ENCODE measurements at places on chromosomes 6 and 20.

GRCh38 chr6:137210903-137211302 lies 8.3 kb downstream of the IFNGR1 start:
- peak; percentile 68 for DNase-seq

DNA sequence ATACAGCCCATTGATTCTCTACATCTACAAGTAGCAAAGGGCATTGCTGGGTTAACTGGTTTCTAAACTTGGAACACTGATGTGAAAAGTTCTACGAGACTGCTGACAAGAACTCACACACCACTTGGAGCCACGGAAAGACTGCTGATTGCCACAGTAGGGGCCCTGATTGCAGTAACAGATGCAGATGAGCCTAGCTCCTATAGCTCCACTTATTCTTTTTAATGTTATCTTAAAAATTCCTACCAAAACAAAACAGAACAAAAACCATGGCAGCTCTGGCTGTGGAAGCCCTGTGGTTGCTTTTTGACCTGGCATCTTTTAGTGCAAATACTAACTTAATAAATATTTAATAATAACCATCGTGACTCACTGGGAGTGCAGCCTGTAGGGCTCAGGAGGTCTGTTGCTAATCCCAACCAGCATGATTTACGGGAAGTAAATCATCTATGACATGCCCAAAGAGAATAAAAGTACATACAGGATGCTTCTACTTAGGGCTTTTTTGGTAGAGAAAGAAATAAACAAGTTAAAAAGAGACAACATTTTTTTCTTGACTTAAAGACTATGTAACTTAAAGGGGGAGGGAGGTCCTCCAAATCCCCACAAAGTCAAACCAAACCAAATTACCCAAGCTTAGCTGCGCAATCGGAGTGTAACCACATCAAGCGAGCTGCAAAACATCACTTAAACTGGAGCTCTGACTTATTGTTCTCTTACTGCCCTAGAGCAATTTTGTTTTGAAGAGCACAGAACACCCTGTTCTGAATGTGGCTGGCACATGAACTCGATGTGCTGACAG lies 87.2 kb downstream of the FKBP5 start:
- peak; percentile 96 for DNase-seq

DNA sequence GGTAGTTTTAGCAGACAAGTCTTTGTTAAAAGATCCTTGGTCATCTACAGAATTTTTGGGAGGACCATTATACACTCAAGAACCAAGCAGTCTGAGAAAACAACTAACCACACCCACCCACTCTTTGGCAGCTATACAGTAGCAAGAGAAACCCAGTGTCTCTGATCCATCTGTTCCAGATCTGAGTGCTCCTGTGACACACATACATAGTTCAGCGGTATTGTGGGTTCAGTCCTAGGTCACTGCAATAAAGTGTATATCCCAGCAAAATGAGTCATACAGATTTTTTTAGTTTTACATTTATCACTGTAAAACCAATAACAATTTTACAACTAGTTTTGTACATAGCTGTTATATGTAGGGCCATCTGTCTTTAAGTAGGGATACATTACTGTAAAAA lies 47.4 kb upstream of the PAK5 start:
- peak; percentile 77 for DNase-seq

DNA sequence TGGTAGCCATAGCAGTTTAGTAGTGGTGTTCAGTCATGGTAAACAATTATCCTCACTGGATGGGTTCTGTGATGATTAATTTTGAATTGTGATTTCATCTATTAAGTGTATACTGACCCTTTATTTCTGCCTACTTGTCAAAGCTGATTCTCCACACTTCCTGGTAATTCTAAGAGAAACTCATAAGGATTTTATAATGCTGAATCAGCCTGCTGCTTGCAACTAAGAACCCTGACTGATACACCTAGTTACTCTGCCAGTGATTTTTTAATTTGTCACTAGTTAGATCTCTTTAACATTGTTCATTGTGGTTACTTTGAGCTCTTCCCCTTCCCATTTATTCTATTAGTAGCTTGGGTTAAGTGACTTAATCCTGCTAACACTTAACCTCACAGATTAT lies 8.6 kb downstream of the CDC40 start:
- peak; percentile 26 for DNase-seq

- peak; percentile 29 for DNase-seq
These were observed 306.5 kb upstream of the RUNX2 start for GRCh38 chr6:45021676-45022075.

- no peak for DNase-seq
These were observed 290.8 kb downstream of the THBS2 start for GRCh38 chr6:168962886-168963285.

- peak; percentile 61 for DNase-seq
These were observed at the start of gene ENPP1 for GRCh38 chr6:131807644-131808459. Gene ENPP1, plus strand, starts transcription at chr6:131808020. Its CDS starts 16 bp downstream, at chr6:131808036.

DNA sequence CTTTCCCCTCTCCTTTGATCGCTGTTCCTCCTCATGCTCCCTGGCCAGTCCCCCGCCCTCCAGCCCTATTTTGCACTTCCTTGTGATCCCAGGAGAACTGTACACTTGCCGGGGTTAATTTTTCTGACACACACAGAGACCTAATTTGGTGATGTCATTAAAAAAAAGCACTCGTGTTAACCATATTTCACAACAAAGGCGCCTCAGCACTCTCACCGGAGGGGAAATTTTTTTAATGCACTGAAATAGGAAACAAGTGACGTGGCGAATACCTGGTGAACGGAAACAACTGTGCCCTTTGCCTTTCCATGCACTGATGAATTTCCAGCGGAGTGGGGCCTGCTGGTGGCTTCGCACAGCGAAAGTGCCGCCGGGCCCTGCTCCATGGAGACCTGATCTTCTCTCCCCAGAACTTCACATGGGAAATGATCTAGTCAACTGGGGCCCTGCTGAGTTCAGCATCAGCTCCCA lies 53.9 kb upstream of the TAGAP start:
- DNase-seq: no peak

GRCh38 chr6:55782275-55782674 lies 93.1 kb downstream of the BMP5 start:
- DNase-seq: no peak

GRCh38 chr6:81735756-81736380 lies 16.6 kb downstream of the TENT5A start:
- peak; percentile 69 for DNase-seq

- peak; percentile 74 for DNase-seq
These were observed 153.7 kb downstream of the FOXC1 start for GRCh38 chr6:1763404-1763803.

DNA sequence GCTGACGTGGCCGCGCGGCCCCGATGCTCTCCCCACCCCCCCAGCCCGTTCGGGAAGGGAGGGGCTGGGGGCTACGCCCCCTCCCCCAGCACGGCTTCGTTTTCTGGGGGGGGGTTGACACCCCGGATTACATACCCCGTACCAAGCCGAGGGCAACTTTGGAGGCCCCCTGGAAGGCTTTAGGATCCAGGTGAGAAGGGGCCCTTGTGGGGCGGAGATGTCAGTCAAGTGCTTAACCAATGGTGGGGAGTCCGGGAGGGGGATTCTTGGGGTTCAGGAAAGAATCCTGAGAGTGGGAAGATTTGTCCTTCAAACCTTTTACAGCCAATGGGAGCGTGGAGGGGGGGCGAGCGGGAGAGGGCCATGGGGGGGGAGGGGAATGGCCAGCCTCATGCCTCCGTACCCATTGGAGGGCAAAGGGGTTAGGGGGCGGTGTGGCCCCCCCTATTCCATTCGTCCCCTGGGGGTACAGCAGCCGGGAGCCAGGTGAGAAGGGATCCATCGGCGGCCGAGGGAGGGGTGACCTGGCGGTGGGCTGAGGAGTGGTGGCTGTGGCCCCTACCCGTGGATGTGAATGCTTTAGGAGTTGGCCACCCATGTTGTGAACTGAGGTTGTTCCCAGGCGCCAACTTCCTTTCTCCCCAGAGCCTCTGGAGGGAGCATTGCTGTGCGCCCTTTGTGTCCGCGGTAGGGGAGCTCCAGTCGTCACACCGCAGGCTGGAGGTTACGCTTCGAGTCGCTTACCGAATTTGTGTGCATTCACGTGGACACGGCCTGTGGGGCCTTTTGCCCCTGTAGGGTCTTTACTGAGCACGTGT lies 682 bp downstream of the BRD2 start:
- DNase-seq: peak; percentile 89

GRCh38 chr6:167797011-167797471 lies 29.7 kb upstream of the AFDN start:
- DNase-seq: no peak

DNA sequence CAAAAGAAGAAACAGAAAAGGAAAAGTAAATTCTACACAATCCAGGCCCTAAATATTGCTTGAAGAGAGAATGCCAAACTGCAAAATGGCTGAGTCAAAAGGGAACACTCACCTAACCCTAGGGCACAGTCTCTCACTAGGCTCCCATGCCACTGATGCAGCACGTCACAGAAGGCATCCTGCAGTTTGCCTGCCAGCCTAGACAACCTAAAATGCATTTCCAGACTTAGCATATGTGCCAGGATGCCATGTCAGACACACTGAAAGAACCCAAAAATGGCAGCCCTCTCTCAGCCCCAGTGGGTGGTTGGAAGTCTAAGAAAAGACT lies 10.6 kb upstream of the SIRPD start:
- no peak for DNase-seq

- no peak for DNase-seq
These were observed 252.5 kb upstream of the NOX3 start for GRCh38 chr6:155708100-155708499.

DNA sequence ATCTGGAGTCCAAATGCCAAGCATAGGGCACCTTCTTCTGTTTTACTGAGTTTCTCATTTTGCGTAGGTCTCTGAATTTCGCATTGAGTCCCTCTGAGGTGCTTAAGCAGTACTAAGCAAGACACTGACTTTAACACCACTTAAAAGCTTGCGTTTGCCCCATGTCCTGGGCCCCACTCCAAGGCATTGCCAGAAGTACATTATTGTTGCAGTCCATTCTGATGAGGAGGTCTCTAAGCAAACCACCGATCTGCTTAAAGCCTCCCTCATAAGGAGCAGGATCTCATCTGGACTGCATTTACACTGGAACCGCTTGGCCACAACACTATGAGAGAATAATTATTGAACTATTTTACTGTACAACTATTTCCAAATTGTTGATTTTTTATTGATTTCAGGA lies 16.3 kb downstream of the BMP2 start:
- DNase-seq: peak; percentile 68
